HL-60 (cell line): ENCODE measurements at places on chromosomes 12 and 14.

- no peak for DNase-seq
Observed at GRCh38 chr14:95496111-95496681, 20.3 kb downstream of the SYNE3 start.

GRCh38 chr12:43099691-43100163 lies 452.3 kb downstream of the ADAMTS20 start:
- DNase-seq, result no peak

DNA sequence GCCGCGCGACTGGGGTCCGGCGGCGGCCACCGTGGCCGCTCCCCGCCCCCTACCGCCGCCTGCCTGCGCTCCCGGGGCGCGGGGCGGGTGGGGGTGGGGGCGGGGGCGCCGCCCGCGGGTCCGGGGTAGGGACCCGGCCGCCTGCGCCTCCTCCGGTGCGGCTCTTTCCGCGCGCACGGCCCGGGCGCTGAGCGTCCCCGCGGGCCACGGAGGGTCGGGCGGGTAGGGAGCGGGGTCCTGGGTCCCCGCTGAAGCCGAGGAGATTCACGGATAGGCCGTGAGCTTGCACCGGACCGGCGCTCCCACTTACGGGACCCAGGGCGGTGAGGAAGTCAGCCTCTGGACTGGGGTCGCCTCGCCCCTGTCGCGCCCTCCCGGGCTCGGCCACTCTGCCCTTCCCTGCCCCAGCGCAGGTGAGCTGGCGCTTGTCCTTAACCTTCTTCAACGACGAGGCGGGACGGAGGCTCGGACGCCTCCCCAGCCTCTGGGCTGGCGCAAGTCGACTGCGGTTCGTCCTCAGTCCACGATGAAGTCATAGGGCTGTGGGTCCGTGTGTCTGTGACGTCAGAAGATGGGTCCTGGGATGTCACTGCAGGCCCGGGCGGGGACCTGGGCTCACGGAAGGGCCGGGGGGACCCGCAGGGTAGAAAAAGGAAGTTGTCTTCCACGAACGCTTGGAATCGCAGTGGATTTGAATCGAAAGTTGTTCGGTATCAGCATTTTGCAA lies 514 bp downstream of the FBXO34 start:
- DNase-seq, result peak; percentile 82

DNA sequence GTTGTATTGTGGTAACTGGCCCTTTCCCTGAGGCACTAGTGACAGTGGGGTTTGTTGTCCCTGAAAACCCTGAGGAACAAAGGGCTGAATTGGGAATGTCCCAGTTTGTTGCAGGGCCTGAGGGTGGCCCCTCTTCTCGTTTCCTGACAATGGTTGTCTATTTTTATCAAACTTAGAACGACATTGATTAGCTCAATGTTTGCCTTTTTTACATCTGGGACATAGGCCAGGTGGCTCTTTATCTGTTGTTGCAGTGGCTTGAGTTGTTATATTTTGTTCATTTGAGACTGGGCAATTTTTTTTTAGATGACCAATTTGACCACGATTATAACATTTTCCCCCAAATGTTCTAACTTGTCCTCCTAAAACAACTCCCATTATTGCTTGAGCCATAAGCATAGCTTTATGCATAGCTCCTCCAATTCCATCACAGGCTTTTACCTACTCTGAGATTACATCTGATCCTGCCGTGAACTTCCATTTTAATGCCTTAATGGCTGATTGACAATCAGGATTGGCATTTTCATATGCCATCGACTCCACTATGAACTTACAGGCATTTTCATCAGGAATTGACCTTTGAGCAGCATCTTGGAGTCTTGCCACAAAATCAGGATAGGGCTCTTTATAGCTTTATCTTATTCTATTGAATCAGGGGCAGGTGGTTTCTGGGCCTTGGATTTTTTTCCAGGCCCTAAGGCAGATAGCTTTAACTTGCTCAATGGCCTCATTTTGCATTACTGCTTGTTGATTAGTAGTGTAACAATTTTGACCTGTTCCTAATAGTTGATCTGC lies 604.3 kb downstream of the ALG10 start:
- no peak for DNase-seq

- no peak for DNase-seq
Observed at GRCh38 chr12:71417181-71417580, 22.4 kb upstream of the LGR5 start.

DNA sequence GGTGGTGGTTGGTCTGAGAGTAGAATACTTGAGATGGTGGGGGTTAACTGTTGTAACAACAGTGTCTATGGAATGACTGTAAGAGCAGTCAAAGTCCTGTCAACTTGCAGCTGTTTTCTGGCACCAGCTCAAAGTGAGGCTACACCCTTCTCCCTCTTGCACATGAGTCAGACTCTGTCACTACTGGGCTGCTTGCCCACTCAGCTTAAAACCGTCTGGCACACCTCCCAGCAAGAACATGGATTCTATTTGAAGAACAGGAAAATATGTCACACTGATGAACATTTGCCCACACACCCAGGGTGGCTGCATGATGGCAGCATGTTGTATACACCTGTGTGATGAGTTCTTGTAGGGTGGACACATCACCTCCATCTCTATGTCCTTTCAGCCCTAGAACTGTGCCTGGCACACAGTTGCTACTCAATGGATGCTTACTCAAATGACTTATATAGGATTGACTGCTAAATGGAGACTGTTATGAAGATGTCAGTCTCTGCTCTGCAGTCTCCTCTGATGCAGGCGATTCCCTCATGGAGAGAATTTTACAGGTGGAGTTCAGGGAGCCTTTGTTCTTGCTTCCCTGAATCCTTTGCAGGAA lies 19.3 kb upstream of the SERPINA6 start:
- peak; percentile 38 for DNase-seq

DNA sequence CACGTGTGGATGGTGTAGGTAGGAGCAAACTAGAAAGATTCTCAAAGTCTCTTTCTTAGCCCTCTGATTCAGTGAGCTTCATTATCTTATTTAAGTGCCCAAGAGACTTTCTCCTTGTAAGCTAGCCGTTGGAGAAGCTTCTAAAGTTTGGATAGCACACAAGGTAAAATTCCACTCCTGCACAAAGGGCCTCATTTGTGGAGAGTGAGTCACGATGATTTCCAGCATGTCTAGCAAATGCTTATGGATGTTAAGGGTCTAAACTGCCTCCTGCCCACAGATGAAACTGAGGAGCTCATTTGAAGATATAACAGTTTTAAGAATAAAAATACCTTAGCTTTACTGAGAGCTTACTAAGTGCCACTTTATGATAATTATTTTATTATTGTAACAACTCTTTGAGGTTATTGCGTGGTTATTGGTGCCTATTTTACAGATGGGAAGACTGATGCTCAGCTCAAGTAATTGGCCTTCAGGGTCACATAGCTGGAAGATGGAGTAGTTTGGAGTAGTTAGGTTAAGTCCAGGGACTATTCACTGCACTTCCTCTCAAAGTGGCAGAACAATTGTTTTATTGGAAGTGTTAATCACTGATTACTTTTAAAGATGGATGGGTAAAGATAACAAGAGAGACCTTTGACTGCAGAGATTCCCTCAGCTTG lies 78.7 kb upstream of the HIF1A start:
- DNase-seq, result no peak

DNA sequence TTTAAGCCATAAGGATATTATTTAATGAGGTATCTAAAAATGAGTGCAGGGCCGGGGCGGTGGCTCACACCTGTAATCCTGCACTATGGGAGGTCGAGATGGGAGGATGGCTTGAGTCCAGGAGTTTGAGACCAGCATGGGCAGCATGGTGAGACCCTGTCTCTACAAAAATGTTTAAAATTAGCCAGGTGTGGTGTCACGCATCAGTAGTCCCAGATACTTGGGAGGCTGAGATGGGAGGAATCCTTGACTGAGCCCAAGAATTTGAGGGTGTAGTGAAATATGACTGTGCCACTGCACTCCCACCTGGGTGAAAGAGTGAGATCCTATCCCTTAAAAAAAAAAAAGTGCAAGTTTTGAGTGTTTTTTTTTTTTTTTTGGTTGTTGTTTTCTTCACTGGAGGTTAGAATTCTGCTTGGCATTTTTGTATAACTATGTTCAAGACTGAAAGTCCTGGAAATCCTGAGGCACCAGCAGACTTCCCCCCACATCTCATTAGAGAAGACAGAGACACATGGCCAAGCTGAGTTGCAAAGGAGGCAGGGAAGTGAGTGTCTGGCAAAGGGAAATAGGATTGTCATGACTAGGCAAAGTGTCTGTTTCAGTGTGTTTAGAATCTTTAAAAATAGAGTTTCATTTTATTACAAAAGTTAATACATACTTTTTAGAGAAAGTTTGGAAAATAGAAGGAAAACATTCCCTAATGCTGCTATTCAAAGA lies 53.5 kb upstream of the DUSP6 start:
- DNase-seq, result no peak

GRCh38 chr12:18979401-18980126 lies 150.0 kb upstream of the PLEKHA5 start:
- DNase-seq, result no peak

- DNase-seq, result peak; percentile 11
Observed at GRCh38 chr12:89752341-89752740, 43.7 kb upstream of the ATP2B1 start.

- no peak for DNase-seq
Observed at GRCh38 chr14:68939893-68940613, 39.0 kb downstream of the ACTN1 start.

DNA sequence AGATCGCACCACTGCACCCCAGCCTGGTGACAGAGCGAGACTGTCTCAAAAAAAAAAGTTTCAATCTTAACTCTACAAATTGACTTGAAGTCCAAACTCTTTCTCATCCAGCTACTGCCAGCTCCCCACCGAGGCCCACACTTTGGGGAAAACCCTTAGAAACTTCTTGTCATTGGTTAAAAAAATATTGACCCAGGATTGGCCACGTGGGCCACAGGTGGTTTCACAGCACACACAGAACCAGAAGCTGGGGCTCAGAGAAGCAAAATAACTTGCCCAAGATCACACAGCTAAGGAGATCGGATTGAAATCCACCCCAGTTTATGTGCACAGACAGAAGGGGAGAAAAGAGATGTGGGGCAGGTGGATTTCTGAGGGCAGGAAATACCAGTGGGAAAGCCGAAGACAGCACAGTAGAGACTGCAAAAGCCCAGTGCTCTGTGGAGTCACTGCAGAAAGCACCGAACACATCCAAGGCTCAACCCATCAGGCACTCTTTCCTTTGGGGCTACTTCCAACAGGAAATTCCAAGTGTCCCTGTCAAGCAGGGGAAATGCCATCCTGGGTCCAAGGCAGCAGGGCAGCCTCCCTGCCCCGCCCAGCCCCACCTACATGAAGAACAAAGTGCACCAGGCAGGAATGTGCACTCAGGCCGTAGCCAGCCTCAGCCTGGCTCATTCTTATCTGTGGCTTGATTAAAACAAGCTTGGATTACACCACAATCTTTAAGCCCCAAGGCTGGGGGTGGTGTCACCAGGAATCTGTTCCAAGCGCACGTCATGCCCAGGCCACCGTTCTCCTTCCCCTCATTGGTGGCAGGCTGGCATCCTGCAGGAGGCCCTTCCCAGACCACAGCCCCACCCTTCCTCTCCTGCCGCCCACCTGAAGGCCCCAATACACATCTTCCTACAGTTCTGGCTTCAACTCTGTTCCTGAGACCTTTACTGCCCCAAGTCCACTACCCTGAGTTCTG lies 72.5 kb downstream of the ITPK1 start:
- DNase-seq, result no peak

GRCh38 chr12:85424581-85425348 lies 144.7 kb downstream of the ALX1 start:
- peak; percentile 41 for DNase-seq

DNA sequence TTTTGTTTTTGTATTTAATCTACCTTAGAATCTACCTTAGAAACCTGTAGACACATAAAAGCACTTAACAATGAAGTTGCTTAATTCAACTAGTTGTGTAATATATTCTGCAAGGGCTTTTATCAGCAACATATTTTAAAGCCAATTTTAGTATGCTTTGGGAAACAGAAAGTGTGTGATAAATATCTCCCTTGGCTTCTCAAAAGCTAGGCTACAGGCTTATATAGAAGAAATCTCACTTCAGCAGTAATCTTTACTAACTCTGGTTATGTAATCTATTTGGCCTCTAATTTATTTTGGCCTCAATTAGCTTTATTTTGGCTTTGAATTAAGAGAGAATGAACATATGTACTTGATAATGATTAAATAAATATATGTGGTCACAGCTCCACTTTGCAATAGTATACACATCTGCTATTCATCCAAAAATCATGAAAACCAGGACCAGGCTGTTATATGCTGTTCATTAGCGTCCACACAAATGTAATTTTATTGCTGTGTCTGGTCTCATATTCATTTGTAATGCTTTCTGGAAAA lies 37.2 kb downstream of the LRP6 start:
- DNase-seq, result no peak

DNA sequence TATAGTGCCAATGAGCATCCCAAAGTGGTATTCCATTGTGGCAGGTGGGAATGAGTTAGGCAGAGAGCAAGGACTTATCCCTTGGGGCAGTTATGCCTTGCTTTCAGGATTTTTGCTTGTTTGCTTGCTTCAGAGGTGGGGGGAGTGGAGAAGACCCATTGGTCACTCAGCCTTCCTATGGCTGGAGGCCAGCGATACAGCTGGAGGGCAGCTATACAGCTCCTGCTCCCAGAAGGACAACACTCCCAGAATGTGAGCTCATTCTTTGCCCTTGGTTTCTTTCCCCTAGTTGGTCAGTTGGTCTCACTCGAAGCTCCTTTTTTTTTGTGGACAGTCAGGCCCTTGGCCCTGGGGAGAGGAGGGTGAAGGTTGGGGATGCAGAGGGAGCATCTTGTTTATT lies 14.5 kb downstream of the KRT83 start:
- DNase-seq, result no peak
